COLO829 (cell line): ENCODE measurements at places on chromosomes 6 and 20.

DNA sequence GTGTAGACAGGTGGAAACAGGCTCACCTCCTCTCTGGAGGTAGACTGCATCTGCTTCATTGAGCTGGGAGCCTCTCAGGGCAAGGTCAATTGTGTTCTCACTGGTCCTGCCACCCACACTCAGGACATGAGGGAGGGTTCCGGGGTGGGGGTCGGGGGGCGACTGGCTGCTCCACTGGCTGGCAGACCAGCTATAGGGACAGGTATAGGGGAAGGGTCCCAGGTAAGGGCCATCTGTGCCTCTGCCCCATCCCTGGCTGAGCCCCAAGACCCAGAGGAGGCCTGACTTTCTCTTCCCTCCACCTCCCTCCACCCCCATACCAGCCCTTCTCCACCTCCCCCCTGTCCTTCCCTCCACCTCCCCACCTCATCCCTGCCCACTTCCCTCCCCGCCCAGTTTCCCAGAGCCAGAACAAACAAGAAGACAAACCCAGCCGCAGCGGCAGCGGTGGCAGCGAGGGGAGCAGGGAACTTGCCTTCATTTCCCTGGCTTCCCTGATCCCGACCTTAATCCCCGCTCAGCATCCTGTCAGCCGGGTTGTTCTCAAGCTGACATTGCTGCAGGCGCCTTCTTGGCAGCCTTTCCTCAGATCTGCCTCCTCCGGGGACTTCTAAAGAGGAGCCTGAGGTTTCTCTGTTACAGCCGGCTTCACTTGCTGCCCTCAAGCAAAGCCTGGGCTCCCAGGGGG, 18.3 kb upstream of the FOXP4 start:
- peak; percentile 26 for DNase-seq

- no peak for DNase-seq
Observed at GRCh38 chr6:37206622-37207021, 36.7 kb downstream of the PIM1 start.

DNA sequence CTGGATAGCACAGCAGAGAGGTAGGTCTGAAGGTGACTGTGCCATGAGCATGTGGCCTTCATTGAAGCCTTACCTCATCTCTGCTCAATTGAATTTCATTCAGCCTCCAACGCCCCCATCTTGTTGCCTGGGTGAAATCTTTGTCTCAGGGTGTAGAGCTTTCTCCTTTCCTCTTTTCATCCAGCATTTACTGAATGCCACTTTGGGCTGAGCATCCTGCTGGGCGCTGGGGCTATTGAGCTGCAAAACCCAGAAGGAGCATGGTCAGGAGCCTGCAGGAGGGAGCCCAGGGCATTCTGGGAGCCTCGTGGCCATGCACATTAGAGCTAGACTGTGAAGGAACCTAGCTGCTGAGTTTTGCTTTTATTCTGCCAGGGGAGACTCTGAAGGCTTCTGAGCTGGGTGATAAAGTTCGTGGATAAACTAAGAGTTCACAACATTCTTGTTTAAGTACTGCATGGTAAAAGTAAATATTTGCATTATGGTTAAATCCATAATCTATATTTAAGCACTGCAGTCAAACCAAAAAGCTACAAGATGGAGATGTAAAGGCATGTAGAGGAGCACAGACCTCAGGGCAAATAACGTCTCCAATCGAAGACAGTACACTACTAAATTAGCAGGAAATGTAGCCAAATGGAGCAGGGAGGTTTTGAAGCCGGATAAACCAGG, 13.2 kb upstream of the ASXL1 start:
- no peak for DNase-seq

DNA sequence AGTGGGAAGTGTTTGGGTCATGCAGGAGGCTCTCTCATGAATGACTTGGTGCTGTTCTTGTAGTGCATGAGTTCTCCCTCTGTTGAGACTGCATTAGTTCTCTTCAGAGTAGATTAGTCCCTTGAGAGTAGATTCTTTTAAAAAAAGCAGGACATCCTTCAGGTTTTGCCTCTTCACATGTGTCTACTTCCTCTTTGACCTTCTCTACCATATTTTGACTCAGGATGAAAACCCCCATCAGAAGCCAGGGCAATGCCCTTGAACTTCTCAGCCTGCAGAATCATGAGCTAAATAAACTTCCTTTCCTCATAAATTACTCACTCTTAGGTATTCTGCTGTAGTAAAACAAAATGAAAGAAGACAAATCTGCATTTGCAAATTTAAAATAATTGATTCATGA, 170.3 kb downstream of the CD109 start:
- DNase-seq: no peak

- no peak for DNase-seq
Observed at GRCh38 chr6:170165085-170165470, 125.8 kb downstream of the DLL1 start.

GRCh38 chr6:45617441-45617840, 239.7 kb upstream of the SUPT3H start:
- no peak for DNase-seq

- no peak for DNase-seq
Observed at GRCh38 chr6:106572436-106572835, 56.9 kb downstream of the RTN4IP1 start.

DNA sequence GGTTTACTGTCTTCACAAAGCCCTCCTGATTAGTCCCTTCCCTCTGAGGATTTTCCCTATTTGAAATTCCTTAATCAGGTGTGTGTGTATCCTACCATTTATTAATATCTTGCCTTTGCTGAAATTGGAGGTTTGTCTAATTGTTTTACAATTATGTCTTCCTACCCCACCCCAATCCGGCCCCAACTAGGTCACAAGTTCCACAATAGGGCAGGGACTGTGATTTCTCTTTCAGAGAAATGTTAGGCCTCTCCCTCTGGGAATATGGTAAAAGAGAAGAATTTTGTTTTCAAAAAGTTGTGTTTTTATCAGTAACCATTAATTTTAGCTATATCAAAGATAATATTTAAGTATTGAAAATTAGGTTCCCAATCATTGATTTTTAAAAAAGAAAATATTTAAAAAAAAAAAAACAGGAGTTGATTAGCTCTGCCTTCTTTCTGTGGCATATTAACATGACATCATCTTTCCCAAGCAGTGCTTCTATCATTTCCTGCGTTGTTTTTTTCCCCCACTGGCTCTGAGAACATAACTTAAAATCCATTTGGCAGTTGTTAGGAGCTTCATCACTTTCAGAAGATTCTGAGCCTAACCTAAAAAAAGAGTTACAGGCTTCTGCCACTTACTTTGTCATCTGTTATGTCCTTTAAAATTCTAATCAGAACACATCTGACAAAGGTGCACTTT, 36.1 kb downstream of the BLOC1S5 start:
- DNase-seq: no peak

DNA sequence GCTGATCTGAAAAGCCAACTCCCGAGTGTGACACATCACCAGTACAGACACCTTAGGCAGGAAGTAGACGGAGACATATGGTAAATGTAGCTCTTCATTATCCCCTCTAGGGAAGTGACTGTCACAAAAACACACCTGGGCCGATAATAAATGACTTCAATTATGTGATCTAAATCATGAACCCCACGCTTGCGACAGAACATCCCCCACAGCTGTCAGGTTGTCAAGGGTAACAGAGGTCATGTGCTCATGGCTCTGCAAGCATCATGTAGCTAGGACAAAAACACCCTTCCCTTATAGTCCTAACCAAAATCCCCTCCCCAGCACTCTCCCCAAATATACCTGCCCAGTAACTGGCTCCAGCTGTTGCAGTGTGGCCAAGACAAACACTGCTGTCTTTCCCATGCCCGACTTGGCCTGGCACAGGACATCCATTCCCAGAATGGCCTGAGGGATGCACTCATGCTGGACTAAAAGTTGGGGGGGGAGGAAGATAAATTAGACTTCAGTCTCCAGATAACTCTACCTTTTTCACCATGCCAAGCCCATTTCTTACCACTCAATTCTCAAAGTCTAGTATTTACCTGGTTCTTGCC, 2.9 kb downstream of the DDX39B start:
- no peak for DNase-seq

- DNase-seq: no peak
Observed at GRCh38 chr20:47041396-47041899, 146.8 kb downstream of the EYA2 start.

- no peak for DNase-seq
Observed at GRCh38 chr6:22236626-22237414, 60.0 kb downstream of the PRL start.

- no peak for DNase-seq
Observed at GRCh38 chr6:46190889-46191288, 20.1 kb upstream of the ENPP5 start.

DNA sequence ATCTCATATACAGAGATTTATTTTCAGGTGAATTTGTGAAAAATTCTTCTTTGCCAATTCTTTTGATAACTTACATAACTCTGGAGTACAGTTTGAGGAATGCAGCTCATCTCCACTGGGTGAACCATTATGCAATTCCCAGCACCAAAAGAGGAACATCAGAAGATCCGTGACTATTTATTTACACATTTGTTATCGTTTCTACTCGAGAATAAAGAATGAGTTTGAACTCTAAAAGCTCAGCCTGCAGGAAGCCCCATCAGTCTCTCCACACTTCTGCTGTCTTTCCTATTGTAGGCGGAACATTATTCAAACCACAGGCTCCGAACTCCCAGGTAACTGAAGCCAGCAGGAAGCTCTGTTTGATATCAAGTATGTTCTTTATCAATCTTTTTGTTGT, 95.9 kb upstream of the IFNGR1 start:
- no peak for DNase-seq

DNA sequence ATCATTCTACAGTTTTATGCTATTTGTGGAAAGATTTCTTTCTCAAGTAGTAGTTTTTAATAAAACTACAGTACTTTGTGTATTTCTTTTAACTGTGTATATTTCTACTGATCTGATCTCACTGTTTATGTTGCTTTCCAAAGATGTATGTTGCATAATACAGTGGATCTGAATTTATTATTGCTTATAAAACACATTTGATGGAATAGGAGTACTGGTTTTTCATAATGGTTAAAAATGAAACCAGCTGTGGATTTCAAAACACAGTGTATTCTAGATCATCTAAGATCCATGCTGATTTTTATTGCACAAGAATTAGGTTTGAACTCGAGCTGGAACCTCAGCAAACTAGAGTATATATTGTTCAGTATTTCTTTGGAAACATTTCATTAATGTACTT, 8.0 kb downstream of the NKX2-4 start:
- no peak for DNase-seq

GRCh38 chr20:58131151-58131550, 97.3 kb downstream of the ANKRD60 start:
- DNase-seq: peak; percentile 86

- DNase-seq: no peak
Observed at GRCh38 chr20:16292226-16292880, 280.9 kb downstream of the KIF16B start.

DNA sequence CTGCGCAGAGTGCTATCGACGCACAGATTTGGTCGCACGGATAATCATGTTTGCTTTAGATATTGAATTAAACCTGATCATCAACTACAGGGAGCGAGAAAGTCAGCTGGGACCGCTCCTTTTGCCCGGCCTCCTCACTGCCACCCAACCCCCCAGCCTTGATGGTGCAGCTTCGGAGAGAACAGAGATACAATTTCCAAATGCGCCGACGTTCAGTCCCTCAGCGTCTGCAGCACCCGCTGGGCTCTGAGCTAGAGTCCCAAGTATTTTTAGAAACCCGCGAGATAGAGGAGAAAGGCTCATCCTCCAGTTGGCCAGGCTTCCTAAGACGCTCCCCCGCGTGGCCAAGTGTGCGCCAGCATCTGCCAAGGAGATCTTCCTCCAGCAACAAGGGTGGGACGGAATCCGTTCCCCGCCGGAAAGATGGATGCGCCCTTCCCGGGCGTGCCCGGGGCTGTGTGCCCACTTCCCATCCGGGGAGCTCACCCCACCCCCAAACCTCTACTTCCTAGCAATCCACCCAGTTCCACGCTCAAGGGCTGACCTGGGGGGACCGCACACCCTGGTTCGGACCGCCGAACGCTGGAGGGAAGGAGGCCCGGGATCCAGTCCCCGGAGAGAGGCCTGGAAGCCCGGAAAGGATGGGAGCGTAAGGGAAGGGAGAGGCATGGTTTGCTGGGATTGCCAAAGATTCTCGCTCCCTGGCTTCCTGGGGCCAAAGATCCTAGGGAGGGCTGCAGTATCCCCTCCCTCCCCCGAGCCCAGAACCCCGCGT, 4.1 kb downstream of the NKX2-2 start:
- DNase-seq: no peak

- DNase-seq: no peak
Observed at GRCh38 chr6:76612954-76613353, 540.5 kb upstream of the IMPG1 start.

GRCh38 chr20:40887105-40887504, 141.5 kb upstream of the TOP1 start:
- DNase-seq: no peak

GRCh38 chr20:19996222-19996621, 20.9 kb upstream of the NAA20 start:
- DNase-seq: no peak
